ENCODE measurements at places on chromosomes 7 and 10.
A peak's percentile ranks its signal among the peaks of the same experiment; 100 is the strongest.

- DNase-seq = no peak
Observed at GRCh38 chr7:157739650-157740049, 402.8 kb downstream of the DNAJB6 start.

- DNase-seq = no peak
Observed at GRCh38 chr10:61110188-61110844, 166.3 kb upstream of the RHOBTB1 start.

DNA sequence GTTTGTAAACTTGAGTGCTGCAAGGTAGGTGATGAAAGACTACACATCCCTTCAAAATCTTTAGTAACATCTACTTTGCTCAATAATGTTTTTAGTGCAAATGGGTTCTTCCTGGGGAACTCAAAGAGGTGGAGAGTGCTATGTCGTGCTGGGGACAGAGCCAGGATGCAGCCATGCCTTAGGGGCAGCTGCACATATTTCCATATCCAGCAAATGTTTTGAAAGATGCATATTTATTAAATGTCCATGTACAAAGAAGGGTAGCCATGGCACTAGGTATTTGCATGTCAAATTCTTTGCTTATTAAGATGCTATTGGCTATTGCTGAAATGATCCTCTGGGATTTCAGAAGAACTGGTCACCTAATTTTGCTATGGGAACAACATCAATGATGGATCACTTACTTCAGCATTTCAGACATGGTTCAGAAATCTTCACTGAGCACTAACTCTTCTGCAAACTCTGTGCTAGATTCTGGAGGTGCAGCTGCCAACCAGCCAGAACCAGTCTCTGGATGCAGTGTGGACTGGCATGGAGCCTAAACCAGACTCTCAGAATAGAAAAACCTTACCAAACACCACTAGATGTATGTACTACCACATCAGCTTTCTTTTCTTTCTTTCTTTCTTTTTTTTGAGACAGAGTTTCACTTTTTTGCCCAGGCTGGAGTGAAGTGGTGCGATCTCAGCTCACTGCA lies 31.7 kb upstream of the DNMBP start:
- DNase-seq = no peak

DNA sequence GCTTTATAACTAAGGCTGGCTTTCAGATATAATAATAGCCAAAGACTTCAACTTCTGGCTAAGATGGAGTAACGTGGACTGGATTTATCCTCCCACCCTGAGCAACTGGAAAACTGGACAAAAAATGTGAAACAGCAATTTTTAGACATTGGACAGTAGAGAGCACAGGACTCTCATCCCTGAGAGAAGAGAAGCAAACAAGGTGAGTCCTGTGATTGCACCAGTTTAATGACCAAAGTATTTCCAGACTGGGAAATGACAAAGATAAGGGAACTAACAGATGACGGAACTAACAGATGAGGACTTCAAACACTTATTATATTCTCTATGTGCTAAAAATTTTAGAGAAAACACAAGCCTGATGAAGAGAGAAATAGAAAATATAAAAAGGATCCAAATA lies 175.7 kb upstream of the SLC25A13 start:
- DNase-seq = no peak

GRCh38 chr7:68043546-68043945 lies 1046.9 kb downstream of the TYW1 start:
- DNase-seq = no peak

DNA sequence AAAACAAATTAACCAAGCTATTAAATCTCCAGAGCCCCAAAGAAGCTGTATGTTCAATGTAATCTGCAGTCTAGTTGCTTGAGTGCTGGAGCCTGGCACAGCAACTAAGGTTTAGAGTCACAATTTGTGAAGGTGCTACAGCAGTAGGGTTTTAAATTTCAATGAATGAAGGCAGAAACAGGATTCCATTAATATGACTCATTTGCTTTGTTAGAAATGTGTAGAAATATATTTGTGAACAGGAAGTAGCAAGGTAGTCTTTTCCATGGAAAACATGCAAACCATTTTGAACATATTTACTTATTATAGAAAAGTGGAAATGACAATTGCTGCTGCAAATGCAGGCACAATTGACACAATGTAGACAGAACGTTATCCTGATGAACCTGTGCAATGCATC lies 149.0 kb upstream of the STEAP4 start:
- DNase-seq = no peak

DNA sequence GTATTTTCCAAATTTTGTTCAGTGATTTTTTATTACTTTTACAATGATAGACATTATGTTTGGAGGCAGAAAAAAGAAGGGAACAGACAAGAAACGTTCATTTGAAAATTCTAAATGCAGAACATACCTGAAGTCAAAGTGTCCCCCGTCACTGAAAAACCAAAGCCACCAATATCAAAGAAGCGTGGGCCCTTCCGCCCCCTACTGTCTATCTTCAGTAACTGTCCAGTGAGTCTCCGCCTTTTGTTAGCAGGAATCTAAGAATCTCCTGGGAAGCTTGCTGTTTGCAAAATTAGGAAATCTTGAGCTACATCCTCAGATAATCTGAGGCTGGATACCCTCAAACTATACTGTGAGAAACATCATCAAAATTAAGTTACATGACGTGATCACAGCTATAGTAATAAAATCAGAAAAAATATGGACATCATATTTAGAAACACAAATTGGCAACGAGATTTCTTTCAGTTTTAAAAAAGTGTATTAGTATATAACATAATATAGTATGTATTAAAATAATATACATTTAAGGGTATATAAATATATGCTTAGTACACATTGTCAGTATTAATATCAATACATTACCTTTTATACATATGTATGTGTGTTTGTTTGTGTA lies 169.3 kb upstream of the AKR1E2 start:
- no peak for DNase-seq

DNA sequence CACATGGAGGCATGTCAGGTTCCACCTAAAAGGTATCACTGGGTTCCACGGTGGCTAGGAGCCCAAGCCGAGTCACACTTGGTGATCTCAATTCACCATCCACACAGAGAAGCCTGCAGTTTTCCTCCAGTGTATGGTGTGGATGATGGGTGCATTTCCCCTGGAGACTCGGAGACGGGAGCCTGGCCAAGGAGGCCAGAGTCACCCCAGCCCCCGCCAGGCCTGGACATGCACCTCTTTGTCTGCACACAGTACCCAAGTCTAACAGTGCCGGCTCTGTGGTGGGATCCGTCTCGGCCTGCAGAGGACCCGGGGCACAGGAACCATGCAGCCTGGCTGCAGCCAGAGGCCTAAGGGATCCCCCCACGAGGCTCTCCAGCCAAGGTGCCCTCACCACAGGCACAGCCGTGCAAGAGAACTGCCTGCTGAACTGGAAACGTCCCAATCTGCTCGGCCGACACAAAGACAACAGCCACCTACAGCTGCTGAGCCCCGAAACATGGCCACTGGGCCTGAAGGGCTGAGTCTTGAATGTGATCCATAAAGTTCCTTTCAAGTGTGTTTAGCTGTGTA lies 75.2 kb downstream of the DIP2C start:
- no peak for DNase-seq

GRCh38 chr7:29237489-29237888 lies 42.9 kb downstream of the CHN2 start:
- DNase-seq = no peak

- no peak for DNase-seq
Observed at GRCh38 chr7:140003913-140004382, 58.8 kb downstream of the PARP12 start.

- DNase-seq = no peak
Observed at GRCh38 chr10:130558746-130559546, 422.8 kb downstream of the GLRX3 start.

DNA sequence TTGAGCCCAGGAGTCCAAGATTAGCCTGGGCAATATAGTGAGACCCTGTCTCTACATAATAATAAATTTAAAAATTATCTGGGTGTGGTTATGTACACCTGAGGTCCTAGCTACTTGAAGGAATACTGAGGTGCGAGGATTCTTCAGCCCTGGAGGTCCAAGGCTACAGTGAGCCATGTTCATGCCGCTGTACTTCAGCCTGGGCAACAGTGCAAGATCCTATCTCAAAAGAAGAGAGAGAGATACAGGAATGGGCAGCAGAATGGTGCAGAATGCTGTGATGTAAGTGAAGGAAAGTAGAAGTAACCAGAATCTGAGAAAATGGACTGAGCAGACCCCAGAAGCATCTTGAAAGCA lies 62.7 kb upstream of the EXOC4 start:
- no peak for DNase-seq

DNA sequence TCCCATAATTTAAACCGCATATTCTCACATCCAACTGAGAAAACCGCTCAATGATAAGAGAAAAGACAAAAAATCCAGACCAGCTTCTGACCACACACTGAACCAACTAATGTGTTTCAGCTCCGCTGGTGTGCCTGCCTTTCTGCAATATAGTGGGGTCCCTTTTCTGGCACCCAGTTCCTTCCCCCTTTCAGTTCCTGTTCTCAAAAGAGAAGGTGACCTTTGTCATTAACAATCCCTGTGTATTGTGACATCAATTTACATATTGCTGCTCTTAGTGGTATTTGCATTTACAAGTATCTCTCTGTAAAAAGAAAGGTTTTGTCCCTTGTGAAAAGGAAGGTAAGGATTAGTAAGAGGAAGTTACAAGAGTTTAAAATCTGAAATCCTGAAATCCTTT lies 1.4 kb downstream of the PPP1R17 start:
- DNase-seq = no peak

GRCh38 chr7:74289018-74289658 lies at the start of gene CLIP2:
Gene CLIP2 (plus strand): TSS chr7:74289407. CDS start chr7:74317547, 28,140 bp downstream.
- DNase-seq = peak; percentile 54

GRCh38 chr7:102255501-102255900 lies 31.2 kb upstream of the SH2B2 start:
- DNase-seq = no peak

GRCh38 chr7:133478591-133479135 lies 225.8 kb downstream of the EXOC4 start:
- DNase-seq = no peak

DNA sequence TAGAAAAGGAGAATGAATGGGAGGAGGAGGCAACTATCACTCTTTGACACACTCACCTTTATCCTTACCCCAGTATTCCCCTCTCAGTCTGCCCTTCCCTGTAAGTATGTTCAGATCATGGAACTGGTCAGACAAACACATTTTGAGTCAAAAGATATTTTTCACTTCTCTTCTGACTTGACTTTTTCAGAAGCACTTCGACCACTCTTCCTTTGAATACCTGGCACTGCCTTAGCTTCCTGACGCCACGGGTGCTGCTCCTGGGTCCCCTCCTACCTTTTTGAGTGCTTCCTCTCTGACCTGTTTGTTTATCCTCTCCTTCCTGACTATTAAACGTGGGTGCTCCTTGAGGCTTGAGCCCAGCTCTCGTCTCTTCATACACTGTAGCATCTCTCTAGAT lies 19.8 kb upstream of the C10orf67 start:
- DNase-seq = no peak

GRCh38 chr7:70014472-70015177 lies 416.4 kb downstream of the AUTS2 start:
- DNase-seq = no peak

DNA sequence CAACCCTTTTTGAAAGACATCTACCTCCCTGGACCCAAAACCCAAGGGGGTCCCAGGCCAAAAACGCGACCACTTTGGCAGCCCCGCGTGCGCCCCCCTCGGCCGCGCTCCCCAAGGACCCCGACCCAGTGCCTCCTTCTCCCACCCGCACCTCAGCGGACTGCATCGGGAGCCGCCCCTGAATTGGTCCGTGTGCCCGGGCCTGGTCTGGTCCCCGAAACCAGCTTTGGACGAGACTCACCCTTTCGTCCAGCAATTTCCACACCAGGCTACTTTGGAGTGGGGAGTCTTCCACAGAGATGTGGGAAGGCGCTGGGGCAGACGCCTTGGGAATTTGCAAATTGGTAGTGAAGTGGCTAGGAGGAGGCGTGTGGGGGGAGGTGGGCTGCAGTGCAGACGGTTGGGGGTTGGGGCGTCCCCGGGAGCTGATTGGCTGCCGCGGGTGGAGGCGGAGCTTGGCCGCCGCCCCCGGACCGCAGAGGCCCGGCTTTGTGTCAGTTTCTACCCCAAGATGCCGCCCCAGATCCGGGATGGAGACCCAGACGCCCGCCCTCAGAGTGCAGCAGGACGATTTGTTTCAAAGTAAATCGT lies 16.9 kb downstream of the TCAF1 start:
- DNase-seq = no peak

GRCh38 chr7:85191383-85191782 lies 4.5 kb upstream of the SEMA3D start:
- DNase-seq = no peak

DNA sequence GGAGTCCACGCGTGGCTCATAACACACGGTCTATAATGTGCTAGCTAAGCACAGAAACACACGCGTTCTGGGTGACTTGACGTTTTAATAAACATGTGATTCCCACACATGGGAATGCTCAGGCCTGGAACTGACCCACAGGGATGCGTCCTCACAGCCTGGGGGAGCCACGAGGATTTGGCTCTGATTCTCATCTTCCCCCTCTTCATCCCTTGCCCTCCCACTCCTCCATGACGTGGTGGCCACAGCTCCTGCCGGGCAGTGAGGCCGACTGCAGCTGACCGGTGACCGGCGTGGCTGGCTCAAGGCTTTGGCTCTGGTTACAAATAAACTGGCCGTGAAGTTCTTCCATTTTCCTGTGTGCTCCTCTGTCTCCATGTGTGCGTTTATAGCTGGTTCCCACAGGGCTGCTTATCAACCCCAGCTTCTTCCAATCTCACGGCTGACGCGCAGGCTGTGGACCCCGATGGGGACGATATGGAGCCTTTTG lies 40.9 kb upstream of the KLF6 start:
- no peak for DNase-seq

GRCh38 chr7:40716052-40716451 lies 581.2 kb downstream of the SUGCT start:
- no peak for DNase-seq

GRCh38 chr7:610141-610530 lies 90.5 kb upstream of the PDGFA start:
- DNase-seq = no peak

All from stimulated activated CD8-positive, alpha-beta memory T cell treated with anti-CD3 and anti-CD28 coated beads, Interleukin-4, amount 100 ng/mL, for 1 hour (primary cell).